Tibial nerve (tissue), 4 donors: ENCODE measurements at places on chromosomes 3 and 15. TPM values are rescaled to one million over a fixed set of nuclear protein-coding genes. Genes with fewer than 3 reads are reported as not detected.

TUSC7 gene
- total RNA-seq = not detected

DNA sequence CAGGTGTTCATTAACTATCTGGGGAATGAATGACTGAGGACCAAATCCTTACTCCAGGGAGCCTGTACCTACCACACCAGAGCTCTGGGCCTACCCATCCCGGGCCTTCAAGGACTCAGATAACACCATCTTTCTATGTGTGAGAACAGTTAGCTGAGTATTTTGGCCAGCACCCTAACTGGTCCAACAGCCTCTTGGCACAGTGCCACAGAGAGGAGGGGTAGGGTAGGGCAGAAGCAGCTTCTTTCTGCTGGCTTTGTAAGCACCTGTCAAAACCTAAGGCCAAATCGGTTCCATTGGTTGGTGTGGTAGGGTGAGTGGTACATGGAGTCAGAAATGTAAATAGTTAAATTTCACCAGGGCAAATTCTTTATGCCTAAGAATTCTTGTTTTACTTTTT, 26.7 kb downstream of the ISL2 start:
- no peaks in the 10 kb centered on the region for H3K4me1 ChIP-seq
- no peaks in the 10 kb centered on the region for H3K36me3 ChIP-seq
- no peak overlapping the region for H3K27ac ChIP-seq
- no peaks in the 10 kb centered on the region for H3K27me3 ChIP-seq
- no peak overlapping the region for H3K4me3 ChIP-seq

UTS2B gene
- 2.7 TPM for total RNA-seq

- H3K4me1 ChIP-seq = no peaks in the 10 kb centered on the region
- no peak overlapping the region for H3K4me3 ChIP-seq
- H3K27ac ChIP-seq = no peak overlapping the region
- no peak for DNase-seq
- no peaks in the 10 kb centered on the region for H3K36me3 ChIP-seq
- no peaks in the 10 kb centered on the region for H3K27me3 ChIP-seq
Measured at GRCh38 chr15:33618350-33618749, 307.6 kb downstream of the RYR3 start.

SPSB4 gene
- 0.63 TPM for total RNA-seq

GRCh38 chr3:117687096-117687495, 977.5 kb downstream of the TUSC7 start:
- no peak for DNase-seq
- no peaks in the 10 kb centered on the region for H3K4me1 ChIP-seq
- no peaks in the 10 kb centered on the region for H3K36me3 ChIP-seq
- H3K27me3 ChIP-seq = no peaks in the 10 kb centered on the region
- no peak overlapping the region for H3K27ac ChIP-seq
